ENCODE measurements at places on chromosomes 2 and 18. TPM values are rescaled to one million over a fixed set of nuclear protein-coding genes. Genes with fewer than 3 reads are reported as not detected.
A peak's percentile ranks its signal among the peaks of the same experiment; 100 is the strongest.

GRCh38 chr2:136134126-136134525 is 16.2 kb upstream of the CXCR4 start:
- peaks cover 14% of the 10 kb centered on the region for H3K4me1 ChIP-seq
- no peaks in the 10 kb centered on the region for H3K27me3 ChIP-seq
- no peak for DNase-seq
- no peak overlapping the region for H3K4me3 ChIP-seq

- no peak for DNase-seq
- H3K36me3 ChIP-seq = peaks cover under 1% of the 10 kb centered on the region
- peaks cover 5% of the 10 kb centered on the region for H3K4me1 ChIP-seq
- H3K4me3 ChIP-seq = no peak overlapping the region
- H3K27me3 ChIP-seq = no peaks in the 10 kb centered on the region
Measured at GRCh38 chr2:176291809-176292283, 22.6 kb downstream of the MTX2 start.

- H3K27me3 ChIP-seq = no peaks in the 10 kb centered on the region
- no peak overlapping the region for H3K27ac ChIP-seq
- H3K4me1 ChIP-seq = no peaks in the 10 kb centered on the region
- no peak for DNase-seq
- H3K36me3 ChIP-seq = no peaks in the 10 kb centered on the region
Measured at GRCh38 chr2:17252258-17252657, 266.0 kb downstream of the RAD51AP2 start.

DNA sequence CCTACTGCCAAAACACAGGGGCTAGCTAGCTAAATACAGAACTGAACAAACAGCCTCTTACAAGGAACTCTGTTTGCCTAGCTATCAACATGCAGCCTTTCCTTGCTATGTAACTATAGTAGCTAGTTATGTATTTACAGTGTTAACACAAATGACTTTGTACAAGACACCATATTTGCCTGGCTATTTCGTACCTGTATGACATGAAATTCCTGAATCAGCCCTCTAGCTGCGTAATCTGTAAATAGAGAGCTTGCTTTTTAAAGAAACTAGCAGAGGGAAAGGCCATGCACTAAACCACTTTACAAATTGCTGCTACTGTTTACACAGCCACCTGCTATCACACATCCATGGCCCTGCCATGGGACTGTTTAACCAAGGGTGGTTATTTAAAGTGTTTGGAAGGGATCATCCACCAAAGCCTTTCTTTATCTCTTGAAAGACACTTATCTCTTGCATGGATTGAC is 248.7 kb downstream of the TFCP2L1 start:
- no peak for DNase-seq
- H3K36me3 ChIP-seq = no peaks in the 10 kb centered on the region
- no peak overlapping the region for H3K4me3 ChIP-seq

DNA sequence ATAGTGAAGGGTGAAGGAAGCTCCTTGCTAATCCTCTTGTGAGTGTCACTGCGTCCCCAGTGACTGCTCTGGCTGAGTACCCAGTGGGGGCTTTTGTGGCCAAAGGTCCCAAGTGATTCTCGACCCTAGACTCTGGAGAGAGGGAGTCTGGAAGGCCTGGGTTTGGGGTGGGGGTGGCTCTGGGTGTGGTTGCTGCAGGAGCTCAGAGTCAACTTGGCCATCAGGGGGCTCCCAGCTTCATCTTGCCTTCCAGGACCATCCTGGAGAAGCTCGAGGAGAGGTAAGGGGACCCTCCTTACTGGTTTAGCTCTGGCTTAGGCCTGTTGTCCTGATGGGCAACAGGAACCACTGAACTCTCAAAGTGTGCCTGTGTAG is 592 bp downstream of the PSD4 start:
- no peaks in the 10 kb centered on the region for H3K36me3 ChIP-seq
- H3K27me3 ChIP-seq = no peaks in the 10 kb centered on the region
- DNase-seq = no peak
- no peak overlapping the region for H3K4me3 ChIP-seq
- H3K4me1 ChIP-seq = peaks cover 5% of the 10 kb centered on the region

DNA sequence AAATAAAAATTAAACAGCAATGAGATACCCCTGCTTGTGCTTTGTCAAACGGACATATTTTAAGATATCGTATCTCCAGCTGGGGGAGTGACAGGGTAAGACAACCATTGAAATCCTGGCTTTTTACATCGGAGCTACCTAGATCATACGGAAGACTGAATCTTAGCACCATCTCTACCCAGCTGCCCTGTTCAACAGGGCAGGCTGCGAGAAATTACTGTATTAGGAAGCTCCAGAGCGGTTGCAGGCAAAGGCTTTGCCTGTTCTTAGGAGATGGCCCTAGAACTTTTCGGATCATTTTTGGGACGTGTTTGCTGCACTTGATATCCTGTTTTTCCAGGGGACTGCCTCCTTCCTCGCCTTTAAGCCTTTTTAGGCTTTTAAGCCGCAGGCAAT is 2.0 kb upstream of the PRKCE start:
- H3K36me3 ChIP-seq = no peaks in the 10 kb centered on the region
- peak overlapping the region; percentile 96 for H3K4me3 ChIP-seq
- peaks cover 34% of the 10 kb centered on the region for H3K4me1 ChIP-seq
- DNase-seq = no peak
- no peak overlapping the region for H3K27ac ChIP-seq

DNA sequence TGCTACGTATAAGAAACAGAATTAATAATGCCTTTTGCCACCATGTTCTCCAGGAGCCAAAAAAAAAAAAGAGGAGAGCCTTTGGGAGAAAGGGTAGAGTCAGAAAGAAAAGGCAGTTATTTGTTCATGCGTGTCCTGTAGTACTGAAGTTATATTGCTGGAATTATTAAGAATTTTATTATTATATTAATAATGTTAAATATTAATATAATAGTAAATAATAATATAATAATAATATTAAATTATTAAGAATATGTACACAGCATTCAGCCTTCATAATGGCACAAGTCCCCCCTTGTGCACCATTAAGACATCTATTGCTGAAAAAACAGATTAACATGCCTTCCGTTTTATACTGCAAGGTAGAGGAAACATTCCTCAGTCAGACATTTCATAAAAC is 8.1 kb downstream of the REG1A start:
- H3K27me3 ChIP-seq = no peaks in the 10 kb centered on the region
- DNase-seq = no peak
- H3K27ac ChIP-seq = no peak overlapping the region
- no peaks in the 10 kb centered on the region for H3K4me1 ChIP-seq

- H3K27me3 ChIP-seq = no peaks in the 10 kb centered on the region
- H3K4me1 ChIP-seq = no peaks in the 10 kb centered on the region
- H3K36me3 ChIP-seq = no peaks in the 10 kb centered on the region
Measured at GRCh38 chr2:63544017-63544627, 44.2 kb downstream of the WDPCP start.

DNA sequence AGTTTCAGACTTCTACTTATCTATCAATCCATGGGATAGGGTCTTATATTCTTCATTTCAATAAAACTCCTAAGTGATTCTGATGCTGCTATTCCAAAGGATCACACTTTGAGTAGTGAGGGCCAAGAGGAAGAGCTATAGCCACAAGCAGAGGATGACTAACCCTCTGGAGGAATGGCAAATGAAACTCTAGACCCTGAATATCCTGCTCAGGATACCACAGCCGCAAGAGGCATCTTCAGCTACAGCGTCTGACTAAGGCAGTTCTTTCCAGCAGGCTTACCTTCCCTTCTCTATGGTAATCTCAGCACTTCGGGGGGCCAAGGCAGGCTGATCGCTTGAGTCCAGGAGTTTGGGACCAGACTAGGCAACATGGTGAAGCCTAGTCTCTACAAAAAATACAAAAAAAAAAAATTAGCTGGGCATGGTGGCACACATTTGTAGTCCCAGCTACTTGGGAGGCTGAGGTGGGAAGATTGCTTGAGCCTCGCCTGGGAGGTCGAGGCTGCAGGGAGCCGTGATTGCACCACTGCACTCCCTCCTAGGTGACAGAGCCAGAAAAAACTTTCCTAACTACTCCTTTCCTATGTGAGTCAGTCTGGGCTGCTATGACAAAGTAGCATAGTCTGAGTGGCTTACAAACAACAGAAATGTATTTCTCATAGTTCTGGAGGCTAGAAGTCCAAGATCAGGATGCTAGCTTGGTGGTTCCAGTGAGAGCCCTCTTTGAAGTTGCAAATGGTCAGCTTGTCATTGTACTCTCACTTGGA is 371.9 kb downstream of the IRS1 start:
- H3K36me3 ChIP-seq = no peaks in the 10 kb centered on the region
- peaks cover 5% of the 10 kb centered on the region for H3K4me1 ChIP-seq
- H3K27me3 ChIP-seq = no peaks in the 10 kb centered on the region
- H3K27ac ChIP-seq = no peak overlapping the region
- H3K4me3 ChIP-seq = no peak overlapping the region

GRCh38 chr18:34802959-34803358 is 92.9 kb downstream of the DTNA start:
- no peaks in the 10 kb centered on the region for H3K36me3 ChIP-seq
- H3K4me1 ChIP-seq = peaks cover 5% of the 10 kb centered on the region
- DNase-seq = no peak

DNA sequence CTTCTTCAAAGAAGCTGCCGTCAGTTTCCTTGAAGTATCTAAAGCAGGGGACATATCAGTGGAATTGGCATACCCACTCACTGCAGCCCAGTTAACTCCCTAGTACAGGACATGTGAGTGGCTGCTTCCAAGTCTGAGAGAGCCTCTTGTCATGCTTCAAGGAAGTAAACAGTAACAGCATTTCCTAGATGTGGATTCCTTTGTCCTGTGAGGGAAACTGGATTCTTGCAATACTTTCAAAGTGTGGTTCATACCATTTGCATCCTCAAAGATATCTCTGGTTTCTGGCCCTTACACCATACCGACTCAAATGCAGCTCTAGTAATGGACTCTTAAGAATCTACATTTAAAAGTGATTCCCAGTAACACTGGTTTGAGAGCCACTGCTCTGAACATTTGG is 87.2 kb downstream of the ESCO1 start:
- H3K27ac ChIP-seq = no peak overlapping the region
- peaks cover 39% of the 10 kb centered on the region for H3K36me3 ChIP-seq
- no peaks in the 10 kb centered on the region for H3K27me3 ChIP-seq
- no peak overlapping the region for H3K4me3 ChIP-seq
- H3K4me1 ChIP-seq = no peaks in the 10 kb centered on the region

GRCh38 chr2:160205505-160205904 is 5.4 kb upstream of the ITGB6 start:
- peaks cover 10% of the 10 kb centered on the region for H3K4me1 ChIP-seq
- H3K4me3 ChIP-seq = no peak overlapping the region
- H3K27ac ChIP-seq = no peak overlapping the region
- DNase-seq = no peak
- no peaks in the 10 kb centered on the region for H3K27me3 ChIP-seq
- no peaks in the 10 kb centered on the region for H3K36me3 ChIP-seq

DNA sequence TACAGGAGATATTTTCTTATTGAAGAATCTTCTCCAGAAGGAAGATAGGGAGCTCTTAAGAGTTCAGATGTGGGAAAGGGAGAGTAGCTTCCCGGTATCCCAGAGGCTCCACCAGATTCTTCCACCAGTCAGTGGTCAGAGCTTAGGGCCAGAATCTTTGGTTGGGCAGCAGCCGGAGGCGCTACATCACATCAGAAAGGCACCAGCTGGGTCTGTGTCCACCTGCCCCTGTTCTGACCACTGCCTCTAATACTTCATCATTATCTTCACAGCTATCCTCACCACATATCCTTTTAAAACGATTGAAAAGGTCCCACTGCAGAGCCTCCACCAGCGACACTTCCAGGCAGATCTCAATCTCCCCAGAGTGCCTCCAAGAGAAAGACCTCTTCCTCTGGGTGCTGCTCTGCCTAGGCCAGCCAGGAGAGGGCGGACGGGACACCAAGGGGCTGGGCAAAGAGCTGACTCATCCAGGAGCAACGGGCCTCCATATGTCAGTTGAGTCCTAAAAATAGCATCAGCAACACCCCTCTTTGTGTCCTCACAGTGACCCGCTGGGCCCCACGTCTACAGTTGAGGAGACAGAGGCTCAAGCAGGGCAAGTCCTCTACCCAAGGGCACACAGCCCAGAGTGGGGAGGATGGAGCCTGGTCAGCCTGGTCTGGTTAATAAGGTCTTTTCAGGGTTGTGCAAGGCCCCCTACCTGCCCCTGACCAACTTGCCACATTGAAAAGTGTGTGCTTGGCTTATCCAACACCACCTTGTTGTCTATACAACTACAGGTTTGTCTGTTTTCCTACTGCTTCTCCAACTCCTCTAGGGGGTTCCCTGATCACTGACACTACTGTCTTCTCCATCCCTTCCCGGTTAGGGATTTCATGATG is 81.2 kb downstream of the ADD2 start:
- peaks cover 9% of the 10 kb centered on the region for H3K36me3 ChIP-seq
- no peak overlapping the region for H3K4me3 ChIP-seq
- no peaks in the 10 kb centered on the region for H3K27me3 ChIP-seq
- DNase-seq = peak; percentile 8

- no peak overlapping the region for H3K27ac ChIP-seq
- H3K4me1 ChIP-seq = no peaks in the 10 kb centered on the region
- H3K27me3 ChIP-seq = no peaks in the 10 kb centered on the region
- H3K4me3 ChIP-seq = no peak overlapping the region
- no peaks in the 10 kb centered on the region for H3K36me3 ChIP-seq
- no peak for DNase-seq
Measured at GRCh38 chr2:15049096-15049993, 416.8 kb downstream of the LRATD1 start.

GRCh38 chr2:230904856-230905447 is 20.1 kb downstream of the GPR55 start:
- no peak for DNase-seq
- peaks cover 35% of the 10 kb centered on the region for H3K4me1 ChIP-seq
- no peak overlapping the region for H3K27ac ChIP-seq
- no peak overlapping the region for H3K4me3 ChIP-seq
- H3K27me3 ChIP-seq = no peaks in the 10 kb centered on the region

GRCh38 chr2:17058772-17059402 is 393.3 kb upstream of the CYRIA start:
- peaks cover 10% of the 10 kb centered on the region for H3K4me1 ChIP-seq
- H3K36me3 ChIP-seq = no peaks in the 10 kb centered on the region
- no peak overlapping the region for H3K4me3 ChIP-seq
- no peaks in the 10 kb centered on the region for H3K27me3 ChIP-seq
- DNase-seq = no peak

The CNPPD1 gene
- total RNA-seq = 39.9 TPM

The CCDC74B gene
- total RNA-seq = 13.9 TPM

The SPP2 gene
- not detected for total RNA-seq

The IKZF2 gene
- total RNA-seq = 7.6 TPM

The HOXD9 gene
- not detected for total RNA-seq

The CYBRD1 gene
- 11.8 TPM for total RNA-seq

The CABYR gene
- 9.5 TPM for total RNA-seq

The REG3G gene
- not detected for total RNA-seq

The ALK gene
- 2.1 TPM for total RNA-seq

The TMEM247 gene
- not detected for total RNA-seq

The DNAJC5G gene
- not detected for total RNA-seq

The FBLN7 gene
- 21.4 TPM for total RNA-seq

The RAB31 gene
- total RNA-seq = 23.6 TPM

The SMYD1 gene
- total RNA-seq = not detected

The GAL3ST2 gene
- not detected for total RNA-seq

The CIB4 gene
- total RNA-seq = not detected

The NEB gene
- 0.77 TPM for total RNA-seq

The SGPP2 gene
- not detected for total RNA-seq

All from neural crest cell (in vitro differentiated cells).